ENCODE measurements at places on chromosomes 3 and 15.

DNA sequence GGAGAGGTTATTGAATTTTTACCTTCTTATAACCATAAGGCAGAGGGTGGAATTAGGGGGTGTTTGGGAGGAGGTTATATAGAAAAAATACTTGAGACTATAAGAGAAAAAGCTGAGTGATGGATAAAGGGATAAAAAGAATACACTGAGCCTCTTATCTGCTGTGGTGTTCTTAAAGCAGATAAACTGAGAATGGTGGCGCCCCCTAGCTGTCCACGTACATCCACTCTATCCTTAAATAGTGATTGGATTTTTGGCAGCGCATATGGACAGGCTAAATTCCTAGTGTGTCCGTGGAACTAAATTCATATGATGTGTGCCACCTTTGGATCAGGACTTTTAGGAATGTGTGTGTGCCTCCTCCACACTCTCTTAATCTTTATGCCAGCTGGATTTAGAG is 121.1 kb downstream of the OXSM start:
- DNase-seq = peak; percentile 13

DNA sequence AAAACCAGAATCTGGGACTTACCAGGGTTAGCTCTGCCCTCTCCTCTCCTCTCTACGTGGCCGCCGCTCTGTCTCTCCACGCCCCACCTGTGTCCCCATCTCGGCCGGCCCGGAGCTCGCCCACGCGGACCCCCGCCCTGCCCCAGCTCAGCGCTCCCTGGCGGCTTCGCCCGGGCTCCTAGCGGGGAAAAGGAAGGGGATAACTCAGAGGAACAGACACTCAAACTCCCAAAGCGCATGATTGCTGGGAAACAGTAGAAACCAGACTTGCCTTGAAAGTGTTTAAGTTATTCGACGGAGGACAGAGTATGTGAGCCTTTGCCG is 5.4 kb downstream of the ISL2 start:
- DNase-seq = no peak

- DNase-seq = peak; percentile 69
Observed at GRCh38 chr3:79040701-79041100, 727.1 kb downstream of the ROBO1 start.

DNA sequence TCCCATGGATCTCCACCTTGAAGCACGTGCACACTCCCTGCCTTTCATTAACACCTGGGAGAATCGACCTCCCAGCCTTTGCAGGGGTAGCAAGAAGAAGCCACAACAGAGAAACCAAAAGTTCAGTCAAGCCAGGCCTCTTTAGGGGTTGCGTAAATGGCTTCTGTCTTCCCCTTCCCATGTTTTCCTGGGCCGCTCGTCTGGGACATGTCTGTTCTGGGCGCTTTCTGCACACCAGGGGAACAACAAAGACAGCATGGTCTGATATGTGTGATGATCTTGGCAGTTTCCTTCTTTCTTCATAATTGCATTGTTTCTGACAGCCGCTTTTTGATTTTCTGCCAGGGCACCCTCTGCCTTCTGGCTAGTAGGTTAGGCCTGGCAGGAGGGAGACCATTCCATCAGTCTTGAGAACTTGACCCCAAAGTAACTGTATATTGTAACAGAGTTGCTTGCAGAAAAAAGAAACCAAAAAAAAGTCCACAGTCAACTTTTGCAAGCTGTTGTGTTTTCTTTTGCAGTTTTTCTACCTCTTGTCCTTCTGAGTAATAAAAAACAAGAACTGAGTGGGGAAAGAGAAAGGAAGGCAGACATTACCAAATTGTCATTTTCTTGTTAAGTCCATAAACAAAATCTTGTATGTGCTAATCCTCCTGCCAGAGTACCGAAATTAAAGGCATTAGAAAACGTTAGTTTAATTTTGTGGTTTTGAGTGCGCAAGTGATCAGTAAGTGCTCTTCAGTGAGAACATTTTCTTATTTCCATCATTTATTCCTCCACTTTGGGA is 56.0 kb upstream of the FURIN start:
- no peak for DNase-seq

DNA sequence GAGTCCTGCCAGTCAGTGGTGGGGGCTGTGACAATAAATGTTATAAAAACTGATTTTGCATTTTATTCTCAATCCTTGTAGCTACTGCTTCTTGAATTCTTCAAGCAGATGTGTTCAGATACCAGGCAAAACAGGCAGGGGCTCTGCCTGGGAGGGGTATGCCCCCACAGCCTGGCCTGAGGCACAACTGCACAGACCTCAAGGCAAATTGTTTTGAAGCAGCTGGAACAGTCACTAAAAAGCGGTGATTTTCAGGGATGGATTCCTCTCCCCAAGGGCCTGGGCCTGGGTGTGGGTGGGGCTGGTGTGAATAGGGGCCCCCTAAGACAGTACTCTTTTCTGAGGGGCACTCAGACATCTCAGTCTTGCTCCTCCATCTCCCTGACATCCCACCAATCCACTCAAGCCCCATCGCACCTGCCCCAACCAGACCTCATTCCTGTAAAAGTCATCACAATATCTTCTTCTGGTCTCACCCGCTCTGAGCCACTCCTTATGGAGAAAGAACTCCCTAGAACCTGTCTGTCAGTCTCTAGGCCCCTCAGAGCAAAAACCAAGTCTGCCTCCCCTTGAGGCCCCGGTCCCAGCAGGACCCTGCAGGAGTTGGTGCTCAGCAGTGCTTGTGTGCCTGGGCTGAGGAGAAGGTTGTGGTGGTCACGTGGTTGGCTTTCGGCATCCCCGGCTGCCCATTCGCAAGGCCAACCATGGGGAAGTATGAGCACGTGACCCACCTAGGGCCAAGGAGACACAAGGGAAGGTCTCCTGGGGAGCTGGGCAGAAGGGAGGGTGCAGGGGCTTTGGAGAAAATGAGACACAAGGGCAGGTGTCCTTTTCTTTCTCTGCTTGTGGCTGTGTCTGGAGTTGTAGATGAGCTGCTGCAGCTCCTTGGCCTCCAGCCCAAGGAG is 2.9 kb upstream of the PSTPIP1 start:
- no peak for DNase-seq

DNA sequence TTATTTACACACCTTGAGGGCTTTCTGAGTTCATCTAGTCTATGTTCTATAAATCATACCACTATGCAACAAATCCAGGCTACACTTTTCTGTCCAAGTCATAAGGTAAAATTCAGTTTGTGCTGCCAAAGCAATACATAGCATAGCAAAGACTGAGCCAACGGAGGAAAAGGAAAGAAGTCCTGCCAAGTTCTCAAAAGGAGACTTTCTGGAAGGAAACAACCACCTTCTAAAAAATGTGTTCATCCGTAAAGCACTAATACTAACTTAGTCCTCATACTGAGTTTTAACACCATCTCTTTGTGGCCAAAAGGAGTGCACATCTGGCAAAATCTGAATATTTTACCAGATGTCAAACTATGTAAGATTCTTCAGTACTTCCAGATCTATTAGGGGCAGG is 620.2 kb downstream of the RBMS3 start:
- no peak for DNase-seq

DNA sequence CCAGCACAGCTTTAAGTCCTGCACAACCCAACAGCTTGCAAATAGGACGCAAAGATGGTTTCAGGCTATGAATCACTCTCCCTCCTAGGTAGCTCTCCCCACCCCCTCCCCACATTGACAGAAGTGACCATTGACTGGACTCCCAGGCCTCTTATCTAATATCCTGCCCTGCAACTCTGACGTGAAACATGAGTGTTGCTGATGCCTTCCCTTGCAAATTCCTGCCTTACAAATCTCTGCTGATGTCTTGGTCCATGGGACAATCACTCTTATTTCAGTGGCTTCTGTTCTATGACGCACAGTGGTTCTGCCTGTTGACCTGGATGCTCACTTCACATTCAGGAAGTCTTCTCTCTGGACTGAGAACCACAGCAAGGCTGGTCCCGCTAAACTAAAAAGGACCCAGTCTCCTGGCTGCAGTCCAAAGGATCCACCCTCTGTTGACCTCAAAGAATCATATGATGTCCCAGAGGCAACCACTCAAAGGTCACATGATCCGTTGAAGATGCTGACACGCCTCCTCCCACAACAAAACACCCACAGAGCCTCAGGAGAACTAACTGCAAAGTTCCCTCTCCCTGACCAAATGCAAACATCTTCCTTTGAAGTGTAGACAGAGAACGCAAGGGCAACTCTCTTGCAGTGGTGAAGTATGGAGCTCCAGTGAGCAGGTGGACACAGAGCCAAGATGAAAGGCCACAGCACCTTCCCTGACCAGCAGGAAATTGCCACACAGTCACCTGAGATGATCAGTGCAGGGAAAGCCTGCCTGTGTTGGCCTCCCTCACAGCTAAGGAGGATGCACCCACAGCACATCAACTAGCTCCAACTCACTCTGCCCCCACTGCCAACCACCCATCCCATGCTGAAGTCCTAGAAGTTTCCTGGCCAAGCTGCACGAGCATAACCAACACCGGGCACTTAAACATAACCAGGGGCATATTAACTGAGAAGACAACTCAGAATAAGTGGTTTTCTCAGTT is 112.3 kb downstream of the ADAMTS17 start:
- no peak for DNase-seq

DNA sequence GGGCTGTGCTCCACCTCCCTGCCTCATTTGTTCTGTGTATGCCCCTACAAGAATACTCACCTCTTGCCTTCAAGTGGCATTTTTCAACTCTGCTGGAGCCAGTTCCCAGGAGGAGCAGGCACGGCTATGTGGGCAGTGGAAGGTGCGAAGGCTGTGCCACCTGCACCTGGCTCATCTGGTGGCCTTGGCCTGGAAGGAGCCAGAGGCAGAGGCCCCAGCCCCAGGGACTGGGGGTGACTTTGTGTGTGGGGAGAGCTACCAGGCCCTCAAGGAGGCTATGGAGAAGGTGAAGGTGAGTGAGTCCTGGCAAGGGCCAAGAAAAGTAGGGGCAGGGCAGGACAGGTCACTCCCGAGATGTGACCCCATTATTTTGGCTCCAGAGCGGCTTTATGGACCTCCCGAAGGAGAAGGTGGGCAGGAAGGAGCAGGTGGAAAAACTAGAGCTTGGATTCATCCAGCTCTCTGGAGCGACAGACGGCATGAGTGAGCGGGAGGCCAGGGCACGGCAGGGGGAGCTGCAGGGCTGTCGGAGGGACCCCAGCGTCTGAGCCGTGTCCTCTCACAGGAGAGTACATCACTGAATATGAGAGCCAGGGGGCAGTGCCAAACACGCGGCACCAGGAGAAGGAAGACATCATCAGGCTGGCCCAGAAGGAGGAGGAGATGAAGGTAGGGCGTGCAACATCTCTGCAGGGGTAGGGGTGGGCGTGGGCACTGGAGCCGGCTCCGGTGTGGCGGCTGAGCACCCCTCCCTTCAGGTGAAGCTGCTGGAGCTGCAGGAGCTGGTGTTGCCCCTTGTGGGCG is 57.3 kb upstream of the UBE2Q2 start:
- peak; percentile 1 for DNase-seq

- no peak for DNase-seq
Observed at GRCh38 chr3:52265387-52265786, 13.1 kb downstream of the WDR82 start.

Measured in fibroblast of lung (primary cell).